Esophagus squamous epithelium (tissue), 5 donors: ENCODE measurements at places on chromosomes 7 and 10. TPM values are rescaled to one million over a fixed set of nuclear protein-coding genes. Genes with fewer than 3 reads are reported as not detected.
A peak's percentile ranks its signal among the peaks of the same experiment; 100 is the strongest.

- H3K4me1 ChIP-seq: peaks cover 53% of the 10 kb centered on the region
- H3K4me3 ChIP-seq: peak overlapping the region; percentile 64
- no peak overlapping the region for H3K27ac ChIP-seq
- no peak for DNase-seq
These were observed 2.5 kb downstream of the ENTPD1 start for GRCh38 chr10:95758351-95759025.

- H3K27ac ChIP-seq: no peak overlapping the region
- H3K4me1 ChIP-seq: peaks cover 5% of the 10 kb centered on the region
- DNase-seq: no peak
- H3K36me3 ChIP-seq: no peaks in the 10 kb centered on the region
- no peak overlapping the region for H3K4me3 ChIP-seq
- H3K27me3 ChIP-seq: no peaks in the 10 kb centered on the region
These were observed 699.1 kb downstream of the SUGCT start for GRCh38 chr7:40833888-40834234.

- H3K27ac ChIP-seq: no peak overlapping the region
- H3K27me3 ChIP-seq: no peaks in the 10 kb centered on the region
- H3K36me3 ChIP-seq: no peaks in the 10 kb centered on the region
- H3K4me1 ChIP-seq: peaks cover 13% of the 10 kb centered on the region
- no peak for DNase-seq
- no peak overlapping the region for H3K4me3 ChIP-seq
These were observed 250.7 kb downstream of the TNS3 start for GRCh38 chr7:47331179-47331565.

GRCh38 chr10:1050554-1050953 lies 1.6 kb upstream of the IDI1 start:
- H3K27me3 ChIP-seq: no peaks in the 10 kb centered on the region
- H3K4me3 ChIP-seq: peak overlapping the region; percentile 79
- H3K36me3 ChIP-seq: no peaks in the 10 kb centered on the region
- H3K27ac ChIP-seq: no peak overlapping the region

- H3K36me3 ChIP-seq: no peaks in the 10 kb centered on the region
- H3K27ac ChIP-seq: no peak overlapping the region
- DNase-seq: no peak
- no peaks in the 10 kb centered on the region for H3K4me1 ChIP-seq
These were observed 135.8 kb upstream of the TMEM72 start for GRCh38 chr10:44775402-44775741.

The CHST3 gene
- total RNA-seq: 15.4 TPM

The SUN3 gene
- not detected for total RNA-seq

The TRPV5 gene
- not detected for total RNA-seq
